Upper lobe of left lung (tissue), 6 donors: ENCODE measurements at places on chromosomes 16 and 17. TPM values are rescaled to one million over a fixed set of nuclear protein-coding genes. Genes with fewer than 3 reads are reported as not detected.

IL17C gene
- not detected for total RNA-seq

GRIN2C gene
- total RNA-seq, result not detected

SOST gene
- not detected for total RNA-seq

- no peak for DNase-seq
Measured at GRCh38 chr16:46974352-46974751, 878 bp upstream of the DNAJA2 start.

- no peak for DNase-seq
Measured at GRCh38 chr16:78246559-78246958, 147.1 kb downstream of the WWOX start.

GRCh38 chr16:14249291-14250032, 178.3 kb downstream of the MRTFB start:
- no peak for DNase-seq

GRCh38 chr16:83835586-83836566, 28.1 kb downstream of the HSBP1 start:
- DNase-seq, result no peak

DNA sequence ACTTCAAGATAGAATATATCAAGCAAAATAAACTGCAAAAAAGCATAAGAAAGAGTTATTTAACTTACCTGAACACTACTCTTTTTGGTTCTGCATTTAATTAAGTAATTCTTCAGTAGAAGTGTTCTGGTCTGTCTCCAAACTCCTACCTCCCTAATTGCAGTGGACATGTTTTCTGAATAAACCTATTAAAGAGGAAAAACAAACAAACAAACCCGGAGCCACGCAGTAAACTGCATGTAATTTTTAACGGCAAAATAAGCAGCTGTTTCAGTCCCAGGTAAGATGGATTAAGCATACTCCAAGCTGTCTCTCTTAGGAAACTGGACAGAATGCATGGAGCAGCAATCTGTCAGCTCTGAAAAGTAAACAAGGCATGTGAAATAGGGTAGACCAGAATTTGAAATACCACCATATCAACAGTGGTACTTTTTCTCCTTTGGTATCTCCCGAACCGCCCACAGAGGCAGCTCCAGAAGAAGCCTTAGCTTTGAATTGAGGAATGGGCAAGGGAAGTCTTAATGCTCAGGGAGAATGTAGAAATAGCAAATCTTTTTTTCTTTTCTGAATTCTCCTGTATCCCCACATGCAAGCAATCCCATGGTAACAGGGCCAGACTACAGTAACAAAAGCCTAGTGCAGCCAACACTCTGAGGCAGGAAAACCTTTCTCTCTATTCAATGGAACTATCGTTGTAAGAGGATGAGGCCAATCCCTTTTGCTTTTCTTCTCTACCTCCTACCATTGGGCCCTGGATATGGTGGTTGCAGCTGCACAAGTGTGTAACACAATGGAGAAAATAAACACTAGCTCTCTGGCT, 12.5 kb downstream of the ABCA5 start:
- no peak for DNase-seq
